NCI-H1105 (cell line): ENCODE measurements at places on chromosomes 5 and 9.

DNA sequence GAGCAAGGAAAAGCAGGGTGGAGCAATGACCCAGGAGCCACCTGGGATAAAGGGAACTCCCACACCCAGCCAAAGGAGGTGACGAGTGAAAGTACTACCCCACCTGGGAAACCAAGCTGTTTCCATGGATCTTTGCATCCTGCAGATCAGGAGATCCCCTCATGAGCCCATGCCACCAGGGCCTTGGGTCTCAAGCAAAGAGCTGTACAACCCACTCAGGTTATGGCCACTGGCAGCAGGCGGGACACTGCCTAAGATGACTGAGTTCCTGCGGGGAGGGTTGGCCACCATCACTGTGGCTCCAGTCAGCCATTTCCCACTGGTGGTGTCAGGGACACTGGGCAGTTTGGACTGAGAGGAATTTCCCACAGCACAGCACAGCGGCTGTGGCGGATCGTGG is 225.7 kb downstream of the CDH9 start:
- DNase-seq = no peak

DNA sequence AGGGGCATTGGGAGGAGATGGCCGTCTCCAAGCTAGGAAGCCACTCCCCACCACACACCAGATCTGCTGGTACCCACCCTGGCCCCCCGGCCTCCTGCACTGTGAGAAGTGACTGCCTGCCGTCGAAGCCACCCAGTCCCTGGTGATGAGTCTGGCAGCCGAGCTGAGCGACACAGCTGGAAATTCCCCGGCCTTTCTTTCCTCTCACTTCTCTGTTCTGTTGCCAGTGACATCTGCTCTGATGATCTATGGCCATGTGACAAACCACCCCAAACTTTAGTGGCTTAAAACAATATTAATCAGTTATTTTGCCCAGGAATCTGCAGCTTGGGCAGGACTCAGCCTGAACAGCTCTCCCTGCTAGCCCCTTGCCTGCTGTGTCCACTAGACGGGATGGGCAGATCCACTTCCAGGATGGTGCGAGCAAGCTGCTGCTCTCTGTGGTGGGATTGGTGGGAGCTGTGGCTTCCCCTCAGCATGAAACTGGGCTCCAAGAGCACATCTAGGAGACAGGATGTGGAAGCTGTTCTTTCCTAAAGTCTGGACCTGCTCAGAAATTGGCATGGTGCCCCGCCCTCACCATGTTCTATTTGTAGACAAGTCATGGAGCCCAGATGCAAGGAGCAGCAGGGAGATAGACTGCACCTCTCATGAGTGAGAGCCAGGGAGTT is 211.2 kb downstream of the GADD45G start:
- no peak for DNase-seq

DNA sequence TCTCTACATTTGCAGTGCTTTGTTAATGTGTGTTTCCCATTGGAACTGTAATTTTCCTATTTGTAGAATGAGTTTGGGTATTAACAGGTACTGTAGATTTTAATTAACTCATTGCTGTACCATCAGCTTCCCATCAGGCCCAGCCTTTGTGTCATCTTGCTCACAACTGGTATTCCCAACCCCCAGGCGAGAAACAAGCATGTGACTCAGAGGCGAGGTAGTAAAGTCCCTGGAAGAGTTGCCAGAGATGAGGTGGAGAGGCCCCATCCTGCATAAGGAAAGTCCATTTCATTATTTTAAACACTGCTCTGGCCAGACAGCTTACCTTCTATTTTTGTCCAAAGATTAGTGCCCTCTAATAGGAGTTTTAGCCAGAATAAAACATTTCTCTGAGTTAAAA is 29.9 kb downstream of the ADCY2 start:
- DNase-seq = no peak

DNA sequence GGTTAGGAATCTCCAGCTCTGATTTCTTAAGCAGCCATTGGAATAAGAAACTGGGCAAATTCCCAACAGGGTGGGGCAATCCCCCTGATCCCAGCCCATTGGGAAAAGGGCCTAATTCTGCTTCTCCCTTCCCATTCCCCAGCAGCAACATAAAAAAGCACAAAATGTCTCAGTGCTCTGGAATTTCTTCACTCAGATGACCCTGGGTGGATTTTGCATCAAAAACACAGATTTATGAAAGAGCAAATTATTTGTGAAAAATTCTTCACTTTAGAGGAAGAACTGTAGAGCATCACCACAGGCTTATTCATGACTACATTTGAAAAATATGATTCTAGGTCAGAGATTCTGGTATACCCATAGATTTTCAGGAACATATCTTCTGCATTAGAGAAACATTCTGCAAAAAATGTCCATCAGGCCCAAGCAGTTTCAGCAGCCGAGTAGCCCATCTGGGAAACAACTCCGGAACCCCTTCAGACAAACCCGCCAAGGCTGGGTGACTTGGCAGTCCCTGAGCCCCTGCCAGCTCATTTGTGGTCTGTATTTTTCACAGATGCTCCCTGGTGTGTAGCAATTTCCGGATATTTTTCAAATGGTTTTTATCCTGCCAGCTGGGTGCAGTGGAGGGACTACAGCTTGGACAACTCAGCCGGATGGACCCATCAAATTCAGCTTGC is 102.1 kb upstream of the RANBP3L start:
- DNase-seq = no peak

DNA sequence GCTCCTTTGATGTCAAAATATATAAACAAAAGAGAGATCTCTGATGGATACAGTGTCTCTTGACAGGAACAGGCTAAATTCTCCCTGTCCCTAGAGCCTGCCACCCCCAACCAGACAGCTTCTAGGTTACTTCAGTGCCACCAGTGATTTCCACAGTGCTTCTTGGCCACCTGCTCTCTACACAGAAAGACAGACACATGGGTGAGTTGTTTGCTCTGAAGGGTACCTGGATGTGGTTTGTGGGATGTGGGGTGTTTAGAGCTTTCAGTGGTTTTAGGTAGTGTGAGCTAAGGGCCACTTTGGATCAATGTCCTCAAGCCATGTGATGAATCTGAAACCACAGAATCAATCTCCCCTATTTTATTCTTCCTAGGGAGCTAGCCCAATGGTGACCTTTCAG is 125.4 kb downstream of the ANKRD18B start:
- DNase-seq = no peak

DNA sequence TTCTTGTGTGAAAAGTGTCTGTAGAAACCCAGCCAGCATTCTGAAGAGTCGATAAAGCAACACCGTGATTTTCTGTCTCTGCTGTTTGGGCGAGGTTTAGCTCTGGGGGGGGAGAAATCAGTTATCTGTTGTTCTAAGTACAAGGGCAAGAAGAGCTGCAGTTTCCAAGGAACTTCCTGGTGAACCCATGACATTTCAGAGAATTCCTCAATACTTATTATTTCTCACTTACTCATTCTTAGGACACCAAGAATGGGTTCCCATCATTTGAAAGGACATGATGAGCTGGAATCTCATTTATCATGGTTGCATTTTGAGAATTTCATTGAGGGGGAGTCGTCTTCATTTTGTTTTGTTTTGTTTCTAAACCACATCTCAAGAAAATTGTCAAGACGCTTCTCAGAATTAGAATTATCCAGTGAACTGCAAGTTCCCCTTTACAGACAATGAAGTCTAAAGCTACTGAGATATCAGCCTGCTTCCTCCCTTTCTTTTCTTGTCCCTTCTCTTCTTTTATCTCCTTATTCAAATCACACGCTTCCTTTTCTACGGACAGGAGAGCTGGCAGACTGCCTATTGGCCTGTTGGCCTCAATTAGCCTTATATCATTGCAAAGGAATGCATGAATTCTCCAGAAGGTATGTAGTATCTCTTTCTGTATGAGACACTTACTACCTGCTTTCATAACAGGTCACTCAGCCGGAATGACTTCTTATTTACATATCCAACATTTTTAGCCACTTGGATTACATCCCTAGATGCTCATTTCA is 53.7 kb downstream of the ZNF462 start:
- no peak for DNase-seq

GRCh38 chr9:82922686-82923085 is 140.3 kb downstream of the RASEF start:
- no peak for DNase-seq

- peak; percentile 27 for DNase-seq
Measured at GRCh38 chr5:61330341-61330844, 1.7 kb upstream of the ZSWIM6 start.

DNA sequence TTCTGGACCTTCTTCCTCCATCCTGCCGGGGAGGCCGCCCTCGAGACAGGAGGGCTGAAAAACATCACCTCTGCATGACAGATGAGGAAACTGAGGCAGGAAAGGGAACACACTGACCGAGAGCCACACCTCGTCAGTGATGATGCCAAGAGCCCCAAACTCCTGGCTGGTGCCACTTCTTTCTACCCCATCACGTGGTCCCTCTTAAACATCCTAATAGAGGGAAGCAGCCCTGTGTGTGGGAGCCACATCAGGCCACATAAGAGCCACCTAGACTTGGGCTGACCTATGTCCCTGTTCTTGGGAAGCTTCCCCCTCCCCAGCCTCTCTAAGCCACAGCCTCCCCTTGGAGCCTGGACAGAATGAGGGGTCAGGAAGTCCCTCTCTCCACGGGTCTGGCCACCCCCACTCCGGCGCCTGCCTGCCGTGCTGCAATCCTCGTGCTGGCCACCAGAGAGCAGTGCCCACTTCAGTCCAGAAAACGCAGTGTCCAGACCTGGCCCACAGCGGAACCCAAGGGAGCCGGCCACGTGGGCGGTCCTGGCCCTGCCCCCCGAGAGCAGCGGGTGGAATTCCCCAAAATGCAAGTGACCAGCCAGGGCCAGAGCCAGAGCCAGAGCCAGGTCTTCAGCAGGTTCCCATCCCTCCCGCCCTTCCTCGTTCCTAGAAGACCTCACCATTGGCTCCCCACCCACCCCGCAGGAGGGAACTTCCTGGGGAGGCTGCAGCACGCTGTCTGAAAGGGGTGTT is 54.7 kb upstream of the SARDH start:
- no peak for DNase-seq

DNA sequence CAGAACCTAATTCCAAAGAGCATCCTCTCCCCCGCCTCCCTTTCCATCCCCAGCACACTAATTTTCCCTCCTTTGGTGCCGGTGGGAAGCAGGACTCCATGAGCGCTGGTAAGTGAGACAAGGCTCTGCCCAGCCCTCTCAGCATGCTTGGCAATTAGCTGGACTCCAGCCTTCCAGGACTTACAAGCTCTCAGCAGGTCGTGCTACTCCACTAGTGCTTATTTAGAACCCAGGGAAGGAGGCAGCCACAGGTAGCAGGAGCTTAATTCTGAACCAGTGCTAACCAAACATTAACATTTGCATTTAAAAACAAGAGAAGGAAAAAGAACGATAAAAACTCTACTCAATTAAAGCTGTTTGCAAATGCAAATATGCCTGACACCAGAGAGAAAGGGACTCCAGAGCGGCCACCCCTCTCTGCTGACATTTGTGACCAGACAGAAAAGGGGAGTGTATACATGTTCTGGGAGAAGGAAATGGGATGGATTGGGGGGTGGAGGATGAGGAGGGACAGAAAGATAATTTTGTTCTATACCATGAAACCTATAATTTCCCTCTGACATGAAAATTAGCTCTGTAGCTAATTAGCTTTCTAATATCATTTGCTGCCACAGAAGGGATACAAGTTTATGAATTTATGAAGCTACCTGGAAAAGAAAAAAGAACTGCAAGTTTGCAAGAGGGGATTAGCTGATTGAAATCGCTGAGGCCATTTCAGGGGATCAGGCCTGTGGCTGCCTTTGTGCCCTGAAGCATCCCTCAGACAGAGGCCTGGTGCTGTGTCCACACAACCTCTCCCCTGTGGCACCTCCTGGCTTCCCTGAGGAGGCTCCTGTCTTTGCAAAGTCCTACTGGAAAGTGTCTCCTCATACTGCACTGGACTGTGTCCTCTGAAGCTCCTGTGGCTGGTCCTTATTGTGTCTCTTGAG is 266.3 kb downstream of the SEC61B start:
- no peak for DNase-seq
